ENCODE measurements at places on chromosomes 3 and 15.

- no peak for DNase-seq
Measured at GRCh38 chr3:150327678-150328653, 80.1 kb upstream of the TSC22D2 start.

DNA sequence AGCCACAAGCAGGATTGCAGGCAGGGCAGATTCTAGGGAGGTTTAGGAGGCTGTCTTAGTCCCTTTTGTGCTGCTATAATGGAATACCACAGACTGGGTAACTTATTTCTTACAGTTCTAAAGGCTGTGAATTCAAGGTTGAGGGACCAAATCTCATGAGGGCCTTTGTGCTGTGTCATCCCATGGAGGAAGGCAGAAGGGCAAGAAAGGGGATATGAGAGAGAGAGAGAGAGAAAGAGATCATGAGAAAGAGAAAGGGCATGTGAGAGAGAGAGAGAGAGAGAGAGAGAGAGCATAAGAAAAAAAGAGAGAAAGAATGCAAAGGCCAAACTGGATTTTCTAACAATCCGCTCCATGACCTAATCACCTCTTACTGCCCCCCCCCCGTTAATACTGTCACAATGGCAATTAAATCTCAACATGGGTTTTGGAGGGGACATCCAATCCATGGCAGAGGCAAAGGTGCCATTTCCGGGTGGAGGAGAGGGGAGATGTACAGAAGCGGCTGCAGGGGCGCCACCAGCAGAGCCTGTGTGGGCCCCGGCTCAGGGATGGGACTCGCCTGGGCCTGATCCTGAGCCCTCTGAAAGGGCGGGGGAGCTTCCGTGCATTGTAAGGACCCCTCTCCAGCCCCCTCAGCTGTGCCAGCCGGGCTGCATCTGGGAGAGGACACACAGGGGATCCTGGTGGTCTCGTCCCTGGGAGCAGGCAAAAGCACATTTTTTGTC is 20.5 kb downstream of the MRPS11 start:
- no peak for DNase-seq

GRCh38 chr3:58580826-58581327 is 3.7 kb upstream of the FAM107A start:
- no peak for DNase-seq

DNA sequence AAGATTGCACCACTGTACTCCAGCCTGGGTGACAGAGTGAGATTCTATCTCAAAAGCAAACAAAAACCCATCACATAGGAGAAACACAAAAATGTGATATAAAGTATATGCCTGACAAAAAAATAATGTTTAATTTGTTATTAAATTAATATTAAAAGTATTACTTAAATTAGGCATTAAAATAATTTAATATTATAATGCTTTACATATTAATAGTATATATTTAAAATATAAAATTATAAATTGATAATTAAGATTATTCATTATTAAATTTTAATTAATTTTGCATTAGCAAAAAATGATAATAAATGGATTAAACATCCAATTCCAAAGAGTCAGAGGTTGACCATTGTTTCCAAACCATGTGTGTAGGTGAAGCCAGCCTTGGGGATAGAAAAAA is 22.0 kb upstream of the GABRA5 start:
- DNase-seq = no peak

- DNase-seq = no peak
Measured at GRCh38 chr15:71142780-71143179, 27.5 kb downstream of the THSD4 start.

Measured in stimulated activated CD4-positive, alpha-beta T cell treated with anti-CD3 and anti-CD28 coated beads, Interleukin-4, amount 100 ng/mL, for 1 hour (primary cell).